ENCODE measurements at places on chromosomes 16 and 17.

GRCh38 chr16:30040221-30040620 lies 9.2 kb upstream of the TLCD3B start:
- DNase-seq, result no peak

DNA sequence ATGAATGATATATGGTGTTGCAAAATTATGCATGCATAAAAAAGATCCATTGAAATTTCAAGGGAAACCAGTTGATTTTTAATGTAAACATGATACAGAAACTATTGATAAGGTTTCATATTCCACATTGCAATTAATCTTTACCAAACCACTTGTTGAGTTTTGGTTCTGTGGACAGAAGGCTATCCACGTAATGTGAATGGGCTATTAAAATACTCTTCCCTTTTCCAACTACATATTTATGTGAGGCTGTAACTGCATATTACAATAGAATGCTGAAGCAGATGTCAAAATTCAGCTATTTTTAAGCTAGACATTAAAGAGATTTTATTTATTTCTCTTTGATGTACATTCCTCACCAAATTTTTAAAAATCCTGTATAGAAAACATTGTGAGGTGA lies 33.7 kb upstream of the VPS4A start:
- DNase-seq, result no peak

DNA sequence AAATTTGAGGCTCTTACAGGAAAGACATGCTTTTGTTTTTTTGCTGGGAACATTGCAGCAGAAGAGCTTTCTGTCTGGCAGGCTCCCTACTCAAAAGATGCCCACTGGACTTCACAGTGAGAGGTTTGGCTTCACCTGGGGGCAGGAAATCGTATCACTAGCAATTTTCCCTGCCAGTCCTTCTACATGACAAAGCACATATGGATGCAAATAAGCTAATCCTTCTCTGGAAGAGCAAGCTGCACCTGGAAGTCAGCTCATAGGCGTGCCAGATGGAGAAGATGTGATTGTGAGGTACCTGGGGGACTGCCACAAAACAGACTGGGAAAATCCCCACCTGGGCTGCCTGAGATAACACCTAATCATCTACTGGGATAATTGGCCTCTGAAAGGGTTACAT lies 195.0 kb upstream of the CPHXL start:
- no peak for DNase-seq

- DNase-seq, result no peak
Measured at GRCh38 chr17:81396278-81396721, 1.0 kb downstream of the BAHCC1 start.

DNA sequence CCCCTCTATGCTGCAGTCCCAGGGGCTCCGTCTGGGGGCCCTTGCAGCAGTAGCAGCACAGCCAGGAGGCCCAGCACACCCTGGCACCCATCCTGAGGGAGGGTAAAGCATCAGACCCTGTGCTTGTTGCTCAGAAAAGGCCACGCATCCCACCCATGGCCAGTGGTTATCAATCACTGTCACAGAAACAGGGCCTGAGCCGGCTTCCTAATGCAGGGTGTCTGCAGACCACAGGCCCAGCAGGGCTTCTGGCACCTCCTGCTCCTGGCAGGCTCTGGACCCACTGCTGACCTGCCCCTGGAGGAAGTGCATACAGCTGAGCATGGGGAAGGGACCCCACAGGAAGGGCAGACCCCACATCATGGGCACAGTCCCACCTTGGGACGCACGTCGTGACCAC lies 26.9 kb upstream of the CDH15 start:
- DNase-seq, result no peak

GRCh38 chr16:989354-989814 lies 7.8 kb downstream of the SOX8 start:
- no peak for DNase-seq

DNA sequence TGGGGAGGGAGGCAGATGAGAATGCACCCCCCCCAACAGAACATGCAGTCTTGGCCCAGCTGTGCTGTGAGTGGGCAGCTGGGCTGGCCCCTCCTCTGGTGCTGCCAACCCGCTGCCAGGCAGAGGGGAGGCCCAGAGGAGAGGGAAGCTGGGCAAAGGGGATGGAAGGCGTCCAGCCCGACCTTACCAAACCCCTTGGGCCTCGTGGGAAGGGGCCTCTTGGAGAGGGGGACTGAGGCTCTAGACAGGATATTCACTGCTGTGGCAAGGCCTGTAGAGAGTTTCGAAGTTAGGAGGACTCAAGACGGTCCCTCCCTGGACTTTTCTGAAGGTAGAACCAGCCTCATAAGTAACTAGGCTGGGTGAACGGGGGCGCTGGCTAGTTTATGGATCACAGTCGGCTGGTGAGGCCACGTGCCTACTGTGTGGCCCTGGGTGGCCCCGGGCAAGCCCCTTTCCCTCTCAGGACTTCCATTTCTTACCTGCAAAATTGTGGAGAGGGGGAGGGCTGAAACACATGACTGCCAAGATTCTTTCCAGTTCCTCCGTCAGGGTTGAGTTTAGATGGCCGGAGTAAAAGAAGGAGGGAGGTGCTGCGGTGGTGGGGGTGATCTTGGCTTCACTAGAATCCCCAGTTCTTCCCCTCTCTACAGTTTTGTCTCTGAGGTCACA lies 857 bp upstream of the STAT5A start:
- no peak for DNase-seq

- no peak for DNase-seq
Measured at GRCh38 chr17:6681176-6681575, 29.6 kb downstream of the C17orf100 start.

GRCh38 chr16:56551796-56552738 lies 12.8 kb upstream of the MT4 start:
- DNase-seq, result no peak

- DNase-seq, result peak; percentile 72
Measured at GRCh38 chr17:31524926-31525800, 133.7 kb downstream of the RAB11FIP4 start.

DNA sequence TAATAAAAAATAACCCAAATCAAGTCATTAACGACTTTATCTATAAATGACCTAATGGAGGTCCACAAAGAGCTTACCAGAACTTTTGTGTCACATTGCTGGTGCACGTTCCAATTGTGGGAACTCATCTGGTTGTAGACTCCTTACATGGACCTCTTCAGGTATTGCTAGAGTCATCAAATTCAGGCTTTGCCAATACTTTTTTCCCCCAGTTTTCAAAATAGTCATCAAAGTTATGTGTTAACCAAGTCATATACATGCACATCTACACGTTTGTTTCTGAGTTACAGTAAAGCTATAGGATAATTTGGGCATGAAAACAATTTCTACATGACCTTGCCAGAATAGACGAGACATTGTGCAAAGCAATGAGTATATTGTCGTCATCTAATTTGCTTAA lies 76.2 kb upstream of the ADAMTS18 start:
- no peak for DNase-seq

- no peak for DNase-seq
Measured at GRCh38 chr16:12197812-12198211, 221.3 kb downstream of the SNX29 start.

DNA sequence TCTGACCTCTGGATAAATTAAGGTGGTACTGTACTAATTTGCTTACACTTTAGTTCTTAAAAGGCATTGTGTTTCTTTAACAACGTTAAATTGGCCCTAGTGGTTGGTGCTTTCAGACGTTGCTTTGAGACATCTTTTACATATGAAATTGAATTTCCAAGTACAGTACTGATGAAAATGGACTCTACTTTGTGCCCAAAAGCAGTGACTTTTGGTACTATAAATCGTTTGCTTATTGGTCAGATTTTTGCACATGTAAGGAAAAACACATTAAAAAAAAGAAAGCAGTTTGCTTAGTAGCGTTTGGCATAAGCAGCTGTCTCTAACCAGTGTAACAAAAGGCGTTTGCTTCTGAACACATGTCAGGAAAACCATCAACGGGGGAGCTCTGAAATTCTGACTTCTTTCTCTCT lies 139.6 kb downstream of the CDK5R1 start:
- no peak for DNase-seq

- no peak for DNase-seq
Measured at GRCh38 chr17:36935671-36936454, 1.4 kb upstream of the LHX1 start.

DNA sequence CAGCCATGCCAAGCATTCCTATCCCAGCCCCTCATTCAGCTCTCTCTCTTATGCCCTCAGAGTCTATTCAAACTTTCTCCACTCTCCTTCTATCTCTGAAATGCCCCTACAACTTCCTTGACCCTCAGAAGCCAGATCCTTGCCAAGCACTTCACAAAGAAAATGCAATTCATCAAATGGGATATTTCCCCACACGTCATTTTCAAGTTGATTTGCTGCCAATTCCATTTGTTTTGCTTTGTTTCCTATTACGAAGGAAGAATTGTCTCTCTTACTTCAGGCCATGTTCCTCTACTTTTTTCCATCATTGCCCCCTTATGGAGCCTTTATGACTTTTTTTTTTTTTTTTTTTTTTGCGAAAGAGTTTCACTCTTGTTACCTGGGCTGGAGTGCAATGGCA lies 9.2 kb upstream of the ALOX12 start:
- no peak for DNase-seq

DNA sequence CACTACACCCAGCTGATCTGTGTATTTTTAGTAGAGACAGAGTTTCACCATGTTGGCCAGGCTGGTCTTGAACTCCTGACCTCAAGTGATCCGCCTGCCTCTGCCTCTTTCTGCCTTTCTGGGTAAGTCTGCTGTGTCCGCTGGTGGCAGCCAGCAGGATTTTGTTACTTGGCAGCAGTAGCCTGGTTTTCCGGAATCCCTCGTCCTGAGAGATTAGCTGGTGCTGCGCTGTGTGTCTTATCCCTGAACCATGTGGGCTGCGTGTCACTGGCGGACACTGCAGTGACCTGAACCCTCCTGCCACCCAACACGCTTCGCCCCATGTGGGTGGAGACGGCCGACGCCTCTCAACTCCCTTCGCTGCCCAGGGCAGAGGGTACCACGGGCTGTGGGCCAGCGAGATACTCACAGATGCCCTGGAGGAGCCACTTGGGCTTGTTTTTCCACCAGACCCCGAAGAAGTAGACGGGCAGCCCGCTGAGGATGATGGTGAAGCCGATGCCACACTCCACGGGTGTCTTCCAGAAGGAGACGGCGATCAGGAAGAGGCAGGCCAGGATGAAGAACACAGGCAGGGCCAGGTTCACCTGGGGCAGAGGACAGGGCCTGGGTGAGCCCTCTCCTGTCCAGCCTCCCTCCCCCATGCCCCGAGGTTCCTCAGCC lies 35.2 kb downstream of the SLC7A5 start:
- DNase-seq, result no peak

DNA sequence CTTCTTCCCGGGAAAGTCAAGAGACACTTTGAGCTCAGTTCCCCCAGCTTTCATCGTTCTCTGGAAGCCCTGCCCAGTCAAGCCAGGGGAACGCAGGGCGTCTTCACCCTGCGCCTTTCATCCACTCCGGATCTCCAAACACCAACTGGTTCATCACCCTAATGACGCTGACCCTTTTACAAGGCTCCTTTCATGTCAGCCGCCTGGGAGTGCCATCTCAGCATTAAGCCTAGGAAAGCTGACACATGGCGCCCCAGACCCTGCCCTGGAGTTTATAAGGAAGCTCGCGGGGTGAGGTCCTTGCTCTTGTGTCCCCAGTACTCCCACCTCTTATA lies 594 bp upstream of the DNAJC7 start:
- no peak for DNase-seq

DNA sequence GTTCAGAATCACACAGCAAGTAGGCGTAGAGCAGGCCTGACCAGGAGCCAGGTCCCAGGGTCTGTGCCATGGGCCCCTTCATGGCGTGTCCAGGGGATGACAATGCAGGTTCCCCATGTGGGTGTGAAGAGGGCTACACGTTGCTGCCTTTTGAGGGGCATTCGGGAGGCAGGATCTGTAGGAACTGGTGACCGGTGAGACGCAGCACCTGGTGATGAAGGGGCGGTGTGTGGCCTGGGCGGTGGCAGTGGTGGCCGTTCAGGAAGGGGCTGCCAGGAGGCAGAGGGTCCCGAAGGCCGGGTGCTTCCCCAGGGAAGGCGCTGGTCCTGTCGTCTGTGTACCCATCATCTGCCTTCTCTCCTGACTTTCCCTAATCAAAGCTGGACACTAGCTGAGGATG lies 34.6 kb downstream of the ZNF750 start:
- no peak for DNase-seq

- no peak for DNase-seq
Measured at GRCh38 chr17:9843152-9844010, 17.7 kb downstream of the GLP2R start.

DNA sequence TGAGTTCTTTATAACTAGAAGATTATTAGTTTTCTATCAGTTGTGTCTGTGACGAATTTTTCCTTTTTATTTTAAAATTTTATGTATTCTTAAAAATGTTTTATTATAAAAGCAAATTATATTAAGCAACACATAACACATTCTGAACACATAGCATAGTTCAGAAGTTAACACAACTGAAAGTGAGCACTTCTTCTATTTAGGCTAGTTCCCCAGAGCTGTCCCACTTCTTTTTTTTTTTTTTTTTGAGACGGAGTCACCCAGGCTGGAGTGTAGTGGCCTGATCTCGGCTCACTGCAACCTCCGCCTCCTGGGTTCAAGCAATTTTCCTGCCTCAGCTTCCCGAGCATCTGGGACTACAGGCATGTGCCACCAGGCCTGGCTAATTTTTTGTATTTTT lies 37.7 kb upstream of the ALDH3A2 start:
- no peak for DNase-seq

DNA sequence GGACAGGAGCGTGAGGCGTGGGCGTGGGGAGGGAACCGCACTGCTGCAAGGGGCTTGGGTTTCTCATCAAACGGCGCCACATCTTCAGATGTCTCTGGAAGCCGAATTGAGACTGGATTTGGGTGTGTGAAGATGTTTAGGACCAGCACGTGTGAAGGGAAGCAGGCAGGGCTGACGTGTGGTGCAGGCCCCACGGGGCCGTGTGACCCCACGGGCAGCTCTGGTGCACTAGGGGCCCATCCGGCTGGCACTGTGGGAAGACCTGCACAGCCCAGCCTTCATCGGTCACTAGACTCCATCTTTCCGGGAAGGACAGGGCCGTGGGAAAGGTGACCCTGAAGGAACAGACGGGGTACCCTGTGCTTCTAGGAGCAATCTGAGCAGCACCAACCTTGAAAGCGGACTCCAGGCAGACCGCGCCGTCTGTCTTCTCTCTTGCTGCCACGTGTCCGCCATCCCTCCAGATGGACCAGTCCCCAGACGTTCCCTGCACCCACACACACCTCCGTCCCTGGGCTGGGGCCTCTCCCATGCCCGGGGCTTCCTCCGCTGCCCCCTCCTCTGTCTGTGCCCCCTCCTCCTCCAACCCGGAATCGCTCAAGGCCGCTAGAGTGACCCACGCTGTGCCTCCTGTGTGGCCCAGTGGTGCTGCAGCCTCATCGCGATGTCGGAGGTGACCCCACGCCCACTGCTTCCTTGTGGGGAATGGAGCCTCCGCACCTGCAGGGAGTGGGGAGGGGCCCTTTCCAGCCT lies 23.4 kb upstream of the CBFA2T3 start:
- DNase-seq, result no peak

- DNase-seq, result no peak
Measured at GRCh38 chr16:85928401-85928820, 29.4 kb downstream of the IRF8 start.

- no peak for DNase-seq
Measured at GRCh38 chr16:85466304-85466700, 146.8 kb upstream of the GSE1 start.

DNA sequence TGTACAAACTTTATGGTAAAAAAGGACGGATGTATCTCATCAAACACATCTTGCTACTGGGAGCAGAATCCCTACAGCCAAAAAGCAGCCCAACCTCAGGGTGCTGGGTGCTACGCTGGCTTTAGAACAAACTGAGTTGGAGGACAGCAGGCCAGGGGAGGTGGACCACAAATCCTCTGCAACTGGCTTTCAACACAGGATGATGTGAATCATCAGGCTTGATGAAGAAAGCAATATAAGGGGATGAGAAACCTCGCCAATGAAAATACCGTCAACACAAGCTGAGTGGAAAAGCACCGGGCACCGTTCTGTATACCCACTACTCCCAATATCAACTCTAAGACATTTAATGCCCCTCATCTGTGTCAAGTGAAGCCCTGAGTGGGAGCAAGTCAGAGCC lies 14.3 kb downstream of the HBQ1 start:
- DNase-seq, result no peak

Measured in stimulated activated CD4-positive, alpha-beta T cell treated with anti-CD3 and anti-CD28 coated beads, TNF-alpha, amount 100 ng/mL, for 1 hour (primary cell).